T-helper 9 cell (primary cell): ENCODE measurements at places on chromosomes 4 and X.

- no peak for DNase-seq
These were observed 1083.1 kb upstream of the PCDH10 start for GRCh38 chr4:132065940-132066495.

- no peak for DNase-seq
These were observed 75.6 kb downstream of the SYTL5 start for GRCh38 chrX:38081909-38082308.

DNA sequence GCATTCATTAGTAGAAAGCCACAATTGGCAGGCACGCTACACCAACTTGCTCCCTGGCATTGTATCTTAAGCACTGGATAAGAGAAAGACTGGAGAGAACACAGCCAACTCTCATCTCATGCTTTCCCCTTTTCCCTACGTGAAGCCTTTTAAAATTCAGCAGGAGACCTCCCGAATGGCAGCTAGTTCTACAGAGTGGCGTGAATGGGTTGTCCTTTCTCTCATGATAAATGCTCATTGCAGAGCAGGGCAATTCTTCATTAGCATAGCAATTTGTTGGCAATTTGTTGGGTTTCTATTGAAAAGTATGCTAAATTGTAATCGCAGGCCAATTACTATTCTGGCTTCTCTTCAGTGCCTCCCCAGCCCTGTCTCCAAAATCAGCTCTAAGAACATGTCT, 48.0 kb downstream of the SEPTIN11 start:
- DNase-seq: no peak

DNA sequence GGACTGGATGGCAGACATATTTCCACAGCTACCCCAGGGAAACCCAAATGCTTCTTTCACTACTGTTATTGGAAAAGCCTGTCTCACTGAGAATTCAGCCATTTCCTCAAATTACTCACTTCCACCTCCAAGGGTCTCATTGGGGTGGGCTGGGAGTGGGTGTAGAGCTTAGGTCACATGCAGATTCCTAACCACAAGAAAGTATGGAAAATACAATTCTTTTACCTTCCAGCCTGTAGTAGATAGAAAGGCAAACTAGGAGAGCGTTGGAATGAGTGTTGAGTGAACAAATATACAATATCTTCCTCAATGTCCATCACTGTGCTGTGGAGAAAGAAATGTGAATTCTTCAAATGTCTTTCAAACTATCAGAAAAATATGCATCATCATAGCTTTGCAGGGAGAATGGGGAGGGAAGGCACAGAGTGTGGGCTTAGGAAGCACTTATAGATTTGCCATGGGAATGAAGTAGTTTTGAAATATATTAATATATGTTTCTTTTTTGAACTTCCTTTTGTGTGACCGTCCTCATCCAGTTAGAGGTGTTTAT, 245.3 kb upstream of the JADE1 start:
- no peak for DNase-seq

DNA sequence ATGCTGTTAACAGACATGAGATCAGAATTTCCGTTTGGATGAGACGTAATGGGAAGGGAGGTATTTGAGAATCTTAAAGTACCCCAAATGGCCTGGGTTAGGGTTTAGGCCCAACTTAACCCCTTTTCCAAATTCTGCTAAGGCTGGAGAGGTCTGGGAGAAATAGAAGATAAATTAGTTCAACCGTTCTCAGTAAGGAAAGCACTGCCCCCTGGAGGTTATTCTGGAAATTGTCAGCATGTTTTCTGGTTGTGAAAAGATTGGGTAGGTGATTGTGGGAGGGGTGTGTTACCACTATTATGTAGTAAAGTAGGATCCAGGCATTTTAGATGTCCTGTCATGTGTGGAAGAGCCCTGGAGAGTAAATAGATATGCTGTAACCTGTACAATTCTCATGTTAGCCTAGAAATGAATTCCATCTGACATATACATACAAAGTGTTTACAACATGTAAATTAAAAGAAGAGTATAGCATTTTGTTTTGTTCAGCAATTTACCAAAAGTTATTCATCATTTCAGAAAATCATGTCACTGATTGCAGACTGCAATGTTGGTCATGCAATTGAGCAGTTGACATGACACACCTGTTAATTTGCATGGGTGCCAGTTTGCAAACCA, 26.8 kb upstream of the GRXCR1 start:
- DNase-seq: peak; percentile 15

- DNase-seq: no peak
These were observed 36.7 kb upstream of the GUCY1A1 start for GRCh38 chr4:155629956-155630355.

DNA sequence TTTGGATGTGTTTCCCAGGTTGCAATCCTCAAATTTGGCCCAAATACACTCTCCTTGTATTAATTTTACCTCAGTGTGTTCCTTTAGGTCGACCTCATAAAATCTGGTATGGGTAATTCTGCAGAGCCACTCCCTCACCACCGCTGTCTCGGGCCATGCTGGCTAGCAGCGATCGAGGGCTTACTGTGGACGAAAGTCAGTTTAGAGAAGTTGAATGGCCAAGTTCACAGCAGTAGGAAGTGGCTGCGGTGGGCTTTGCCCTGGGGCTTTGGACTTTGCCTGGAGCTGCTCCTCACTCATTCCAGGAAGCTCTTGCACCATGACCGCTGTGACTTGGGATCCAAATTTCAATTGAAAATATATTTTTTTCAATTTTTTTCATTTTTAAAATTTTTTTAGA, 19.6 kb downstream of the TMEM187 start:
- no peak for DNase-seq

DNA sequence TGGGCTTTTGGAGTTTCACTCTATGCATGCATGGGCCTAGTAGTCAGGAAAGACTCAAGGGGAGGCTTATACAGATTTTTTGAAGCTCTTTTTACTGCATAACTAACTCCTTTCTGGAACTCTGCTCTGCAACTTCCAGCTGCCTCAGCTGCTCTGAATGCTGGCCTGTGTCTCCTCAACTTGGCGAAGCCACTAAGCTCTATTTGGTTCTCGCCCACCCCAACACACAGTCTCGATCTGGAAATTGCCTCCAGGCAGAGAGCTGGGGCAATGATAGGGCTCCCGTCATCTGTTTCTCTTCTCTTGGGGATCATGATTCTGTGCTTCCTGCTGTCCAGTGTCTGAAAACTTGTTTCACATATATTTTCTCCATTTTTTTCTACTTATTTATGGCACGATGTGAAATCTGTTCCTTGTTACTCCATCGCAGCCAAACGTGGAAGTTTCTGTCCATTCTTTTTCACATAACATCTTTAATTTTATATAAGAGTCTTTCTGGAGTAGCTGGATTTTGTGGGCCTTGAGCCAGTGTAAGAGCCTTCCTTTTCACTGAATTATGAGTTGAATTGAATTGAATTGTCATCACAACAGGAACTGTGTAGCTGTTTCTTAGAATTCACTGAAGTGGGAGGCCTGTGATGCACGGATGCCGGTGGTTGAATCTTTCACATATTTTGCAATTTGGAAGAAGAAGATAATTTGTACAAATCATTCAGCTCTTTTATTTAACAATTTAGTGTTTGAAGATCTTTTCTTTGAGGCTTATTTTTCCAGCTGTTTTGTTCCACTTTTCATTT, 9.0 kb downstream of the ZNF275 start:
- no peak for DNase-seq

DNA sequence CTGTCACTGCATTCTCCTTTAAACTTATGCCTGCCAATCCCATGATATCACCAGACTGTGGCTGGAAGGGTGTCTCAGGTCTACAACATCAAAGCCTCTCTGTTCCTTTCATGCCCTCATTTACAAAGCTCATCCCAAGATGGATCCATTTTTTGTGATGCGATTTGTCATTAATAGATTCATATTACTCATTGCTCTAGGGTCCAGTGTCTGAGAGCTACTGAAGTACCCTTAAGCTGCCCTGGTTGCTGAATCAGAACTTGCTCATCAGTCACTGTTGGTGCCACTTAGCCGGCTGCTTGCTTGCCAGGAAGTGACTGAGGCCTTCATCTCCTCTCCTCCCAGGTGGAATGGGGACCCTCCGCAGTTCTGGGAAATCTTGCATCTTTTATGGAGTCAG, 395.5 kb upstream of the BOD1L1 start:
- no peak for DNase-seq

- DNase-seq: no peak
These were observed 28.9 kb downstream of the NSD2 start for GRCh38 chr4:1900087-1900433.
